ENCODE measurements at places on chromosomes 6 and 20. TPM values are rescaled to one million over a fixed set of nuclear protein-coding genes. Genes with fewer than 3 reads are reported as not detected.

GRCh38 chr20:17827759-17828559, 128.2 kb downstream of the BANF2 start:
- H3K4me3 ChIP-seq: no peak overlapping the region
- H3K27ac ChIP-seq: no peak overlapping the region
- no peaks in the 10 kb centered on the region for H3K27me3 ChIP-seq
- peaks cover 7% of the 10 kb centered on the region for H3K4me1 ChIP-seq
- no peaks in the 10 kb centered on the region for H3K36me3 ChIP-seq

AK9 gene
- total RNA-seq: 8.8 TPM

PKIB gene
- total RNA-seq: 1.4 TPM

LPIN3 gene
- total RNA-seq: 3.3 TPM

DNA sequence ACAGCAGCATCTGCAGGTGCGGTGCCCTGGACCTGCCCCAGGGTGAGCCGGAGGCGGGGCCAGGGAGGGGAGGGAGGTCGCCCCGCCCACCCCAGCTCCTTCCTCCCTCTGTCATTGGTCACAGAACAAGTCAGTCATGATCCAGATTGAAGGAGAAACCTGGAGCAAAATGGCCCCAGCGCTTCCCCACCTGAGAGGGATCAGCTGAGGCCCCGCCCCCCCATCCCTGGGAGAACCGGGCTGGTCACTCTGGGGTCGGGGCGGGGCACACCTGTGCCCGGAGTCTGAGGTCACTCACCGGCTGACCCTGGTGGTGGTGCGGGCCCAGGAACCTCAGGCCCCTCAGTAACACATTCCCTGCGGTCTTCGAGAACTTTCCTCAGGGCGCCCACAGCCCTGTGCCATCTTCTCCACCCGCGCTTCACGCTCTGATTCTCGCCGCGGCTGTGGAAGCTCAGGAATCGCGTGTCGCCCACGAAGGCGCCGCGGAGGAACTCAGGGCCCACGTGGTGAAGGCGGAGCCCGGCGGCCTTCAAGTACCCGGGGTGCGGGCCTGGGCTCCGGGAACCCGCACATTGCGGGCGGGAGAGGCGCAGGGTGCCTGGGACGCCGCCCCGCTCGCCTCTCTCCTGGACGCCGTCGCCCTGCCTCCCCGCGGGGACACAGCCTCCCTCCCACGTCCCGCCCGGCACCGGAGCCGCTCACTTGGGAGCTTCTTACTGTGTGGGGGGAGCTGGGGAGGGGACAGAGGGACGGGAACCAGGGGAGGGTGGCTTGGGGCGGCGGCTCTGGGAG, 36.4 kb upstream of the HLA-C start:
- H3K27ac ChIP-seq: no peak overlapping the region
- H3K4me3 ChIP-seq: no peak overlapping the region
- H3K4me1 ChIP-seq: no peaks in the 10 kb centered on the region

CEP85L gene
- 24.0 TPM for total RNA-seq

Data from adrenal gland (tissue), 19 donors.